Stimulated activated CD8-positive, alpha-beta memory T cell treated with anti-CD3 and anti-CD28 coated beads, Interleukin-15, amount 100 ng/mL, for 4 hours (primary cell): ENCODE measurements at places on chromosomes 3 and 15.
A peak's percentile ranks its signal among the peaks of the same experiment; 100 is the strongest.

DNA sequence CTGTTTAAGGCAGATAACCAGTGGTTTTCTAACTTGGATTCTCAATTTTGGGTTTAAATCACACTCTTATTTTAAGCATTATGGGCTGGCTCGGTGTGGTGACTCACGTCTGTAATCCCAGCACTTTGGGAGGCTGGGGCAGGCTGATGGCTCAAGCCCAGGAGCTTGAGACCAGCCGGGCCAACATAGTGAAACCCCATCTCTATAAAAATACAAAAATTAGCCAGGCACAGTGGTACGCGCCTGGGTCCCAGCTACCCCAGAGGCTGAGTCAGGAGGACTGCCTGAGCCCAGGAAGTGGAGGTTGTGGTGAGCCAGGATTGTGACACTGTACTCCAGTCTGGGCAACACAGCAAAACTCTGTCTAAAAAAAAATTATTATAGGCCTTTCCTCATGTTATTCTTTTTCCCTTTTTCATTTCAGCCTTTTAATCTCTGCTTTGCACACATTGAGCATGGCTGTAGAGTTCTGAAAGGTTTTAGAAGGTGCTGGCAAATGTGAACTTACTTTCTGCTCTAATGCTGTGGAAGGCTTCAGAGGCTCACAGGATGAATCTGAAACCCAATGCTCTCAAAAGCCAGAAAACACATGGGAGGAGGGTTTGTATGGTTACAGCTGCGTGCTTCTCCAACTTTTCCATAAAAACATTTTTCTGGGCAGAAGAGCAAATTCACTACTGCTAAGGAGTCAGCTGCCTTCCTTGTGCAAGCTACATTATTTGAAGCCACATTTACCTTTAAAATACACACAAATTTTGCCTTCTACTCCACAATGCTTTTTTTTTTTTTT is 32.5 kb downstream of the CHAC1 start:
- DNase-seq: no peak

DNA sequence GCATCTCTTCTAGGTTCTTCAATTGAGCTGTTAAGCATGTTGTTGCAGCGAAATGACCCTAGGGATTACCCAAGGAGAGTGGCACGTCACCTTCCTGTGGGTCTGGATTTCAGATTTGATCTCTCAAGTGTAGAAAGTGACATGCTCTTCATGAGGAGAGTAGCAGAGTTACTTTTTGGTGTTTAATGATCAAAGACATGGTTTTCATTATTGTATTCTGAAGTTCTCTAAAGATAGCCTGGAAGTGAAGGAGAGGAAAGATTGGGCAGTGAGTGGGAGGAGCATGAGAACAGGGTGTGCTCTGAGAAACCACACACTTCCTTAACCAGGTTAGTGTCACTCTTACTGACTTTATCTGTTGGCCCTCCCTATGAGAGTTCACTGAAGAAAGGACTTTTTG is 153.6 kb downstream of the AKAP13 start:
- DNase-seq: no peak

- no peak for DNase-seq
Measured at GRCh38 chr15:98776607-98777281, 128.4 kb downstream of the IGF1R start.

GRCh38 chr3:76495216-76495615 is 544.7 kb upstream of the ROBO2 start:
- DNase-seq: no peak

DNA sequence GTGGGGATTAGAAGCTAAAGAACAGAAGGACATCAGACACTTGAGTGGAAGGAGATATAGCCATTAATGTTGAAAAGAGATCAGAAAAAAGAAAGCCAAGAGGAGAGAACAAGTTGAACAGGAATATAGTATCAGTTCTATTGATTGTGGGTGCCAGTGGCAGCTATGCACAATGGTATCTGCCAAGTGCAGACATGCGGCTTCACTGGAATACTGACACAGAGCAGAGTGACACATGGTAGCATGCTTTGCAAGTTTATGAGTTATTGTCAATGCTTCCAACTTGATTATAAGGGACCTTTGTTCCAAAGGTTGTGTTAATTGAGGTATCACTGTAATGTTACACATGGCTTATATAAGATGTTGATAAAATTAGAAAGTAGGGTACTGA is 42.0 kb upstream of the TP63 start:
- DNase-seq: no peak

GRCh38 chr3:29771602-29772001 is 490.7 kb downstream of the RBMS3 start:
- no peak for DNase-seq

- no peak for DNase-seq
Measured at GRCh38 chr15:36210426-36210825, 369.0 kb upstream of the CDIN1 start.

GRCh38 chr3:118813472-118813871 is 221.2 kb downstream of the IGSF11 start:
- DNase-seq: no peak

DNA sequence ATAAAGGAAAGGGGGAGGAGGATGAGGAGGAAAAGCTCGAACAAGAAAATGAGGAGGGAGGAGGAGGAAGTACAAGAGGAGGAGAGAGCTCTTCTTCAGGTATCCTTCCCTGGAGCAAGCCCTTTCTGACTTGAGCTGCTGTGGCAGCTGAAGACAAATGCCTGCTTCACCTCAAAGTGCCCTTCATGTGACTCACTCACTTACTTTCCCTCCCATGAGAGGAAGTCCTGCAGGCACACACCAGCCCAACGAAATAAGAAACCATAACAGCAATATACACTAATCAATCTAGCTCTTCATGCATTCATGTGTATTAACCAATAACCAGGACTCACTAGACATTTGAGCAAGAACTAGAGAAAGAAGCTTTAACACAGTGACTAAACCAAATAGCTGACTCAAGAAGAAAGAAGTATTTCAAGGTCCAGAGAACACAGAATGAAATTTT is 251.9 kb downstream of the IGSF11 start:
- DNase-seq: no peak

DNA sequence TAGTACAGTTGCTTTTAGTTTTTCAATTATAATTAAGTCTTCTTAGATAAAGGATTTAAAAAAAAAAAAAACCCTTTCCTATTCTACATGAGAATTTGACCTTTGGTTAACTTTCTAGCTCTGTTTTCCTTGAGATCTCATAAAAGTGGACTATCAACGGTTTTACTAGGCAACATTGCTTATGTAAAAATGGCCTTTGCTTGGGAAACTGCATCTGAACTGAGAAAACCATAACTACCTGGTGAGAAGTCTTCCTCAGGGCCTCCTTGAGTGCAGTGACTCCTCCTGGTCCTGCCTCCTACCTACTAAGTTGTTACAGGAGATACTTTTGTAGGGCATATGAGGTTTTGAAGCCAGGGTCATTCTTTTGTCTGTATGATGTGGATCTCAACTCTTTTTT is 42.1 kb upstream of the ACVR2B start:
- no peak for DNase-seq

DNA sequence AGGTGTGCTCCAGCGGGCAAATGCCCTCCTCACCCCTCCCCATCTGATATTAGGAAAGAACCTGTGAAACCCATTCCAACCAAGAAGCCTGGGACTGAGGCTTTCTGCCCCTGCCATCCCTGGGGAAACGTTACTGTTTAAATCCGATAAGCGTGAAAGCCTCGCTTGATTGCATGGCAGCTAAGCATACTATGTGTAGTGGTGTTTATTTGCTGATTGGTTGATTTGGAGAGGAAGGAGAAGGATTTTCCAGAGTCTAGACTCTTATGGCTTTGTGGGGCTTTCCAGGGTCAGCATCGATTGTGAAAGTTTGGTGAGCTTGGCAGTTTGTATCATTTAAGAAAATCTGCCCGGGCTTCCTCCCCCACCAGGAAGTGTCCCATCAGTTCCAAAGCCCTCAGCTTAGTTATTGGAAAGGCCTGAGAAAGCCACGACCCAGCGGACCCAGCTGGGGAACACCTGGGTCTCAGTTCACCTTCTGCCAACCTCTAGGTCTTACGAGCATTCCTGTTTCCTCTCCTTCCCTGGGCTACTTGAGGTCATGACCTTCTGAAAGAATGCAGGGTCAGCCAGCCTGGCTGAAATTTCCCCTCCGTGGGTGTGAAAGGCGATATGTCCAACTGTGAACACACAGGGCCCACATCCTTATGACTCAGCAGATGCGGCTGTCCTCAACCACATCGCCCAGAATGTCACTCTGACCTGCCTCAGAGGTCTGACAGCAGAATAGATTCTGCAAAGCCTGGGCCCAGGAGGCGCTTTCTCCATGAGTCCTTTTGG is 62.8 kb upstream of the HERC1 start:
- DNase-seq: peak; percentile 9

- DNase-seq: no peak
Measured at GRCh38 chr15:39226169-39226937, 354.5 kb upstream of the THBS1 start.

- DNase-seq: no peak
Measured at GRCh38 chr15:73803806-73804205, 50.7 kb upstream of the INSYN1 start.

DNA sequence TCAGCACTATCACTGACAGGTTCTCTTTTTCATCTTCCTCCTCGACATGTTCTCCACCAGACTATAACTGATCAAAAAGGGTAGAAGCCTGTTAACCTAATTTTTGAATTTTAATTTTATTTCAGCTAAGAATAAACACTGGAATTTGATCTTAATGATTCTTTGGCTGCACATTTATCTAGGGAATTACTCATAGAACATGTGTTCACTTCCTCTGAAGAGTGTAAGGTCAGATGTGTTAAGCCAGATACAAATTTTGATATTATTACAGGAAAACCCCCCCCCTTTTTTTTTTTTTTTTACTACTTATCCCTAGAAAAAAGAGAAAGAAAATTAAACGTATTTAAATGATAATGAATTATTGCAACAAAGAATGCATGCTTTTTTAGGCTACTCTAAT is 15.0 kb downstream of the DCBLD2 start:
- no peak for DNase-seq

GRCh38 chr3:64224826-64225610 is at the start of gene PRICKLE2:
Gene PRICKLE2 (minus strand): TSS chr3:64225466. CDS start chr3:64198927, 26,539 bp downstream.
- no peak for DNase-seq

DNA sequence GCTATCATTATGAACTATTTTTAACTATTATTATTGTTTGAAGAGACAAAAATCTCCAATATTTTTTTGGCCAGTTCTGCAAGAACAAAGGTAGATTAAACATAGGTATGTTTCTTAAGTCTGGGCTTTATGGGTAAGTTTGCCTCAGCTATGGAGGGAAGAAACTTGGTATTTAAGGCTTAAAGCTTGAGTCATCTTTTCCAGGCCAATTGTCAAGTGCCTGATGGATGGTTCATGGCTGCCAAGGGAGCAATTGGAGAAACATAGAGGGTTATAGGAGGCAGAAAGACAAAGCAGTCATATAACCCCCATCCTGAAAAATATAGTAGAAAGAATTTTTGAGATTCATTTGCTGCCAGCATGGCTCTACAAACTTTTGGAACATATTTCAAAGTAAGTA is 7.2 kb upstream of the STAC start:
- no peak for DNase-seq

DNA sequence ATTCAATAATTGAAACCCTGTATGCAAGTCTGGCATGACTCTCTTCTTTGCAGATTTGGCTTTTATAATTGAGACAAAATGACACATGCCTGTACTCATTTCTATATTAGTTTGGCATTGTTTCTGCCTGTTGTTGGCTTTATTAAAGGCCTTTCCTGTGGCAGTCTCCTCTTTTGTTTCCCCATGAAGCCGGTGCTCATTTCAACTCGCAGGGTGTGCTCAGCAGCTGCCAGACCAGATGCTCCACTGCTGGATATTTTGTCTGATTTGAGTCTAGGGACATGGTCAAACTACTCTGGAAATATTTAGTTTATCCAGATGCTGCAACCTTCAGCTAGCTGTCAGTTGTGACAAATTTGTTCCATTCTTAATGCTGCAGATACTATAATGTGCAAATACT is 445.3 kb downstream of the NAALADL2 start:
- no peak for DNase-seq

GRCh38 chr3:195813916-195814640 is 2.3 kb upstream of the MUC4 start:
- no peak for DNase-seq

DNA sequence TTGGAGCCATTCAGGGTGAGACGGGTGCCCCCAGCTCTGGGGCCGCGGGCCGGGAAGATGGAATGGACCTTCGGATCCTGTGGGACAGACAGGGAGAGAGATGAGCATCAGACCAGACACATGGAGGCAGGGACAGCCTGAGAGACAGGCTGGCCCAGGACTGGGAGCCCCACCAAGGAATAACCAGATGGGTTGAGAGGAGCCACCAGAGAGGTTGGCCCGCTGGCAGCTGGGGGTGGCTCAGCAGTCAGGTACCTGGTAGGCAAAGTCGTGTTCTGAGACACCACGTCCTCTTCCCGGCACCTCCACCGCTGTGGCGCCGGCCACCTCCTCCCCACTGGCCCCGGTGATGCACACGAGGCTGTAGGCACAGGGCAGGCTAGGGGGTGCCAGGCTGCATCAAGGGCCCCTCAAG is 13.8 kb downstream of the PLXNB1 start:
- DNase-seq: no peak

GRCh38 chr15:50315814-50316630 is 39.0 kb downstream of the GABPB1 start:
- DNase-seq: no peak

DNA sequence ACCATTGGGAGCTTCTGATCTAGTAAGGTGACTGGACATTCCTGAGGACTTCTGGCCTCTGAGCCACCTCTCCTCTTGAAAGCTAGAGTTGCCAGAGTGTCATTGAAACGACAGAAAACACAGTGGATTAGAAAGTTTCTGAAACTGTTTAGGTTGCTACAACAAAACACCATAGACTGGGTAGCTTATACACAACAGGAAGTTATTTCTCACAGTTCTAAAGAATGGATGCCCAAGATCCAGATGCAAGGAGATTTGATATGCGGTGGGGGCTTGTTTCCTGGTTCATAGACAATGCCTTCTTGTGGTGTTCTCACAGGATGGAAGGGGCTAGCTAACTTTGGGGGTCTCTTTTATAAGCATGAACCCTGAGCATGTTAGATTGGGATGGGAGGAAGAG is 43.3 kb upstream of the ZNF385D start:
- DNase-seq: no peak

DNA sequence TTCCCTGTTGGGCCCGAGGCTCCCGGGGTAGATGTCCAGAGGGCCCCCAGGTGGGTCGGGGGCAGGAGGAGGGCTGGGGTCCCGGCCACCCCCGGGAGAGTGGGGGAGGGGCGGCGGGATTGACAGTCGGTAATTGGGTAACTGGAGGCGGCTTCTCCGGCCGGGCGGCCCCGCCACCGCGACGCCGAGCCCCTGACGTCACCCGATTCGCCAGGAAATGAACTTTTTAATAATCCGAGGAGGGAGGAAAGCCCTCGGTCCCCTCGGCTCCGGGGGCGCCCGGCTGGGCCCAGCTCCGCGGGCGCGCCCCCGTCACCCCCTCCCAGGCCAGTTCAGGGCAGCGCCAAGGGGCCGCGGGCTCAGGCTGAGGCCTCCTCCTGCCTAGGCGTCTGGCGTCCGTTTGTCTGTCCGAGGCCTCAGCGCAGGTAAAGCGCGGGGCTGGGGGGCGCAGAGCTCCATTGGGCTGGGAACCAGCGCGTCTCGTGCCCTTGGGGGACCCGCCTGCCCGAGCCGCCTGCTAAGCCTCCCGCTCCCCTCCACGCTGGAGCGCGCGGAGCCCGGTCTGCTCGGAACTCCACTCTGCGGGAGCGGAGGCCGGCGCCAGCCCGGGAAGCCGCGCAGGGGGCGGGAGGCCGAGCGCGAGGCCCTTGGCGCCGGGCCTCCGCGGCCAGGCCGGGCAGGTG is 3.9 kb downstream of the GATA2 start:
- no peak for DNase-seq

GRCh38 chr3:137988152-137988551 is 21.8 kb upstream of the CLDN18 start:
- no peak for DNase-seq

GRCh38 chr3:194991338-194991654 is 279.7 kb downstream of the XXYLT1 start:
- no peak for DNase-seq
